H1 (cell line): ENCODE measurements at places on chromosomes 13 and 19. TPM values are rescaled to one million over a fixed set of nuclear protein-coding genes. Genes with fewer than 3 reads are reported as not detected.

DNA sequence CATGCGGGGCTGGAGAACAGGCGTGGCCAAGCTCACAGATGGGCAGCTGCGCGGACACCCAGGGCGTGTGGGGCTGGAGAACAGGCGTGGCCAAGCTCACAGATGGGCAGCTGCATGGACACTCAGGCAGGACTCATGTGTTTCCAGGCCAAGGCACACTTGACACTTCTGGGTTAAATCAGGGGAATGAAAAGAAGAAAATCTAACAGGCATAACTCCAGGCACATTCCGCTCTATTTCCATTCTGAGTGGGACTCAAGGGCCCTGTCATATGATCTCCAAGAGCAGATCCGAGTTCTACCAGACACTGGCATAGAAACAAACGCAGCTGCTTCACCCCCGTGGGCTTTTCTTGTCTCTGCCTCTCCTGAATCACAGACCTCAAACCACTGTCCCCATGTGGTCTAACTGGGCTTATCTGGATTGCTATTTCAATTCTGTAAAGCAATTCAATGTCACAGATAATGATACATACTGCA is 17.4 kb upstream of the C13orf46 start:
- no peak for DNase-seq
- H3K36me3 ChIP-seq: peaks cover 8% of the 10 kb centered on the region; the same call in 1 of the 2 replicates
- H3K4me1 ChIP-seq: no peaks in the 10 kb centered on the region
- H3K27me3 ChIP-seq: no peaks in the 10 kb centered on the region
- H3K27ac ChIP-seq: no peak overlapping the region

GRCh38 chr19:15159251-15159650 is 41.5 kb downstream of the NOTCH3 start:
- H3K27me3 ChIP-seq: no peaks in the 10 kb centered on the region
- H3K4me3 ChIP-seq: no peak overlapping the region
- no peaks in the 10 kb centered on the region for H3K4me1 ChIP-seq
- H3K36me3 ChIP-seq: peaks cover 42% of the 10 kb centered on the region
- no peak overlapping the region for H3K27ac ChIP-seq

- no peaks in the 10 kb centered on the region for H3K36me3 ChIP-seq
- no peak overlapping the region for H3K4me3 ChIP-seq
- no peaks in the 10 kb centered on the region for H3K27me3 ChIP-seq
- no peaks in the 10 kb centered on the region for H3K4me1 ChIP-seq
- no peak for DNase-seq
Observed at GRCh38 chr13:44249431-44249836, 124.2 kb upstream of the SERP2 start.

DNA sequence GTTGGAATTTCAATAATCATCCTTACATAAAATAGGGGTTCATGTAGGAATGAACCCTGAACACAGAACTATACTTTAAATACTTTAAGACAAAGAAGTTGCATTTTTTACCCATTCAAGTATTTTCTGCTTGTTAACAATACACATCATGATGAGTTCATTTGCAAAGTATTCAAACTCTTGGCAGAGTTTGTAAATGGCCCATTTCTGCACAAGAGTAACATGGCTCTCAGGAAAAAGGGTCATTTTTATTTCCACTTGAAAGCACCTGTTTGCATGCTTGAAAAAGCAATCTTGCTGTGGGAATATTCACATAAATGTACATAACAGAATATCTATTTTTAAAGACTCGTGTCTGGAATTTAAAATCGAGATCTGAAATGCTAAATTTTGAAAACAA is 18.1 kb downstream of the ESD start:
- H3K4me3 ChIP-seq: no peak overlapping the region
- H3K4me1 ChIP-seq: no peaks in the 10 kb centered on the region
- peaks cover 12% of the 10 kb centered on the region for H3K36me3 ChIP-seq

GRCh38 chr13:110351636-110352420 is 44.7 kb downstream of the COL4A2 start:
- no peak overlapping the region for H3K4me3 ChIP-seq
- H3K27ac ChIP-seq: no peak overlapping the region
- no peak for DNase-seq
- peaks cover 3% of the 10 kb centered on the region; the same call in 1 of the 2 replicates for H3K4me1 ChIP-seq
- H3K27me3 ChIP-seq: no peaks in the 10 kb centered on the region
- H3K36me3 ChIP-seq: no peaks in the 10 kb centered on the region

GRCh38 chr19:737591-738093 is 13.3 kb upstream of the MISP start:
- DNase-seq: peak; percentile 43
- no peaks in the 10 kb centered on the region for H3K36me3 ChIP-seq
- H3K4me1 ChIP-seq: no peaks in the 10 kb centered on the region

DNA sequence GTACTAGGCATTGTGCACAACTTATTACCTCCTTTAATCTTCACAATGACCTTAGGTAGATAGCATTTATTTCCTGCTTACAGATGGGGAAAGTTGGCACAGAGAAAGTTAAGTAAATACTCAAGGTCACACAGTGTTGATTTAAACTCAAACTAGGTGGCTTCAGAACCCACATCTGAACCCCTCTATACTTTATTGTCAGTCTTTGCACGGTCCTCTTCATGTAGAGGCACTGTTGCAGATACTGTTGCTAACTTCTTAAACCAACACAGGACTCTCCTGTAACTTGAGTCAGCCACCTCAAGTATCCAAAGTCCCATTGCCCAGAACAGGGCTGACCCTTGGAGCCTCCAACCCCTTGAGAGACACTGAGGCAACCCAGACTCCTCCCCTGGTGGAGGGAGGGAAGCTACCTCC is 48.8 kb downstream of the FRY start:
- no peaks in the 10 kb centered on the region for H3K4me1 ChIP-seq
- no peak for DNase-seq
- H3K4me3 ChIP-seq: no peak overlapping the region
- no peaks in the 10 kb centered on the region for H3K36me3 ChIP-seq
- H3K27ac ChIP-seq: no peak overlapping the region

DNA sequence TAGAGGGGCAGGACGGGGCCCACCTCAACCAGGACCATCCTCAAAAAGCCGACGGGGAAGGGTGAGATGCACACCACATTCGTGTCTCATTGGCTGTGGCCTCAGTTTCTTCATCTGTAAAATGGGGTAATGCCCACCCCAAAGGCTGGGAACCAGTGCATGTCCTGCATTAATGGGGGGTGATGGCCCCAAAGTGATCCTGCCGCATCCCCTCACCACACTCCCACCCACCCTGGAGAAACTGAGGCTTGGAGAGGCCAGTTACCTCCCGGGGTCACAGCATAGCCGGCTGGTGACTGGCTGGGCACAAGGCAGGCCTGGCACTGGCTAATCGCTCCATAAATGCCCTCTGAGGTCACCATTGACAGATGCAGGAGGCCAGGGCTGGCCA is 640 bp upstream of the MIDN start:
- peak overlapping the region; percentile 44; the same call in 1 of the 2 replicates for H3K4me3 ChIP-seq
- no peaks in the 10 kb centered on the region for H3K27me3 ChIP-seq
- no peak for DNase-seq
- peak overlapping the region; percentile 41; the same call in 1 of the 2 replicates for H3K27ac ChIP-seq

- H3K27me3 ChIP-seq: no peaks in the 10 kb centered on the region
- no peaks in the 10 kb centered on the region; the same call in 1 of the 2 replicates for H3K36me3 ChIP-seq
- DNase-seq: peak; percentile 5
- H3K4me1 ChIP-seq: peaks cover 4% of the 10 kb centered on the region; the same call in 1 of the 2 replicates
- H3K27ac ChIP-seq: peak overlapping the region; percentile 98
Observed at GRCh38 chr19:34173193-34173956, 1.1 kb downstream of the LSM14A start.

GRCh38 chr13:30463787-30464495 is 1.8 kb downstream of the HMGB1 start:
- peak overlapping the region; percentile 93 for H3K4me3 ChIP-seq
- peak overlapping the region; percentile 77 for H3K27ac ChIP-seq
- H3K36me3 ChIP-seq: peaks cover 4% of the 10 kb centered on the region
- H3K4me1 ChIP-seq: peaks cover 3% of the 10 kb centered on the region
- H3K27me3 ChIP-seq: no peaks in the 10 kb centered on the region
- no peak for DNase-seq

- no peak overlapping the region for H3K27ac ChIP-seq
- no peak for DNase-seq
- no peak overlapping the region for H3K4me3 ChIP-seq
- no peaks in the 10 kb centered on the region for H3K27me3 ChIP-seq
Observed at GRCh38 chr19:54481326-54481930, 8.3 kb upstream of the CDC42EP5 start.

- H3K36me3 ChIP-seq: no peaks in the 10 kb centered on the region
- H3K27ac ChIP-seq: no peak overlapping the region
- no peaks in the 10 kb centered on the region for H3K4me1 ChIP-seq
- H3K4me3 ChIP-seq: no peak overlapping the region
- no peak for DNase-seq
- no peaks in the 10 kb centered on the region for H3K27me3 ChIP-seq
Observed at GRCh38 chr13:83377491-83377890, 504.8 kb downstream of the SLITRK1 start.

DNA sequence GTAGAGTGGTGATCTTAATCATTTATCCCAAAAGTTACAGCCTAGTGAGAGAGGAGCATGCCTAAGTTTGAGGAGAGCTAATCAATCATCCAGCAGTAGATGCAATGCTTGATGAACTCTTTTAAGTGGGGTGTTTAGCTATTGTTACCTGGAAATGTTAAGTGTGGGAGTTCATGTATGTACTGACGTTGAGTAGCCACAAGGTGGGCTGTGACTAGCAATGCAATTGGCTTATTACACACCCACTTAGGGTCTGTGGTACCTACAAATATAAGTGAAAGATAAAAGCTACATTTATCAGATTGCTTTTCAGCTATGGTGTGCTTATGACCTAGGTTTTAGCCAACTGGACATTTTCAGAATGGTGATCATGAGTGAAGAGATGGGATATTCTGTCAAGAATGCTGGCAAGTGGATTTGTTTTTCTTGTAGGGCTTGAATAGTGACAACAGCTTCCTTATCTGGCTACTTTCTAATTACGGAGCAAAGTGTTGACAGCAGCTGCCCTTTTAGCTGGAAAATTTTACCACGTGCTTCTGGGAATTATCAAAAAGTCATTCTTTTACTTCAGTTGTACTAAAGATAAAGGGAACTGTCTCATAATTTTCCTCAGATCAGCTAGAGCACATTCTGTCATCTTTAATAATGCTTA is 170.6 kb downstream of the POSTN start:
- no peak overlapping the region for H3K4me3 ChIP-seq
- no peaks in the 10 kb centered on the region for H3K36me3 ChIP-seq
- DNase-seq: no peak
- H3K27ac ChIP-seq: no peak overlapping the region
- no peaks in the 10 kb centered on the region for H3K4me1 ChIP-seq

- H3K27ac ChIP-seq: no peak overlapping the region
- no peak for DNase-seq
- H3K4me1 ChIP-seq: peaks cover 4% of the 10 kb centered on the region
- H3K36me3 ChIP-seq: no peaks in the 10 kb centered on the region
- no peak overlapping the region for H3K4me3 ChIP-seq
- H3K27me3 ChIP-seq: no peaks in the 10 kb centered on the region
Observed at GRCh38 chr13:46717856-46718255, 79.1 kb downstream of the ESD start.

DNA sequence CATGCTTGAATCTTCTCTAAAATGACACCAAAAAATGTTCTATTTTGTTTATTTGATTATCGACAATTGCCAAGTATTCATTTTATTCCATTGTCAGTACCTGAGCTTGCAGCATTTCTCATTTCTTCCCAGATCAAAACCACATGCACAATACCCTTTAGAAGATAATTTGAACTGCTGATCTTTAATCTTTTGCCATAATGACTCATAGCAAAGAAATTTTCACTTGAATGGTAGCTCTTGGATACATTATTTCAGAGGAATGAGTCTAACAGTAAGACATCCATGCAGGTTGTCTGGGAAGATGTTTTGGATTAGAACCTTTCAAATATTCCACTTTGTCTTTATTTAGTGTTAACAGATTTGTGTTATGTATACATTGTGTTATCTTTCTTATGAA is 42.0 kb upstream of the RXFP2 start:
- H3K27ac ChIP-seq: no peak overlapping the region
- no peaks in the 10 kb centered on the region for H3K27me3 ChIP-seq
- DNase-seq: no peak
- no peak overlapping the region for H3K4me3 ChIP-seq
- peaks cover 4% of the 10 kb centered on the region for H3K4me1 ChIP-seq

- no peak overlapping the region for H3K4me3 ChIP-seq
- H3K27ac ChIP-seq: no peak overlapping the region
- H3K36me3 ChIP-seq: no peaks in the 10 kb centered on the region; the same call in 1 of the 2 replicates
- peak; percentile 55 for DNase-seq
Observed at GRCh38 chr19:40594255-40594654, 6.9 kb upstream of the LTBP4 start.

- H3K27ac ChIP-seq: no peak overlapping the region
- H3K4me1 ChIP-seq: peaks cover 4% of the 10 kb centered on the region
- H3K4me3 ChIP-seq: no peak overlapping the region
- DNase-seq: no peak
- H3K36me3 ChIP-seq: no peaks in the 10 kb centered on the region
Observed at GRCh38 chr19:35085947-35086346, 29.7 kb upstream of the FXYD3 start.

GRCh38 chr19:2532252-2533071 is 56.5 kb downstream of the GADD45B start:
- no peak overlapping the region for H3K27ac ChIP-seq
- no peak for DNase-seq
- H3K27me3 ChIP-seq: no peaks in the 10 kb centered on the region
- no peak overlapping the region for H3K4me3 ChIP-seq
- no peaks in the 10 kb centered on the region for H3K36me3 ChIP-seq

- peaks cover 3% of the 10 kb centered on the region; the same call in 1 of the 2 replicates for H3K36me3 ChIP-seq
- H3K4me3 ChIP-seq: no peak overlapping the region
Observed at GRCh38 chr13:36192166-36192565, 22.2 kb downstream of the SOHLH2 start.

GRCh38 chr13:45921162-45921736 is 69.7 kb upstream of the SIAH3 start:
- DNase-seq: no peak
- no peaks in the 10 kb centered on the region for H3K36me3 ChIP-seq
- no peaks in the 10 kb centered on the region for H3K27me3 ChIP-seq
- no peaks in the 10 kb centered on the region for H3K4me1 ChIP-seq

Gene TMEM238
- total RNA-seq: 3.8 and 3.9 TPM in 2 replicates

Gene IRF3
- total RNA-seq: 114 and 115 TPM in 2 replicates

Gene ZNF723
- total RNA-seq: not detected in 2 replicates

Gene ZNF221
- 8.4 and 8.9 TPM in 2 replicates for total RNA-seq

Gene BRME1
- 4.6 and 4.7 TPM in 2 replicates for total RNA-seq

Gene SERTAD1
- total RNA-seq: 4.9 and 5.4 TPM in 2 replicates

Gene CDC42EP5
- 2.1 and 4.8 TPM in 2 replicates for total RNA-seq
